Stimulated activated CD4-positive, alpha-beta T cell treated with anti-CD3 and anti-CD28 coated beads, Interleukin-4, amount 100 ng/mL, for 48 hours (primary cell): ENCODE measurements at places on chromosomes 3 and 15.

DNA sequence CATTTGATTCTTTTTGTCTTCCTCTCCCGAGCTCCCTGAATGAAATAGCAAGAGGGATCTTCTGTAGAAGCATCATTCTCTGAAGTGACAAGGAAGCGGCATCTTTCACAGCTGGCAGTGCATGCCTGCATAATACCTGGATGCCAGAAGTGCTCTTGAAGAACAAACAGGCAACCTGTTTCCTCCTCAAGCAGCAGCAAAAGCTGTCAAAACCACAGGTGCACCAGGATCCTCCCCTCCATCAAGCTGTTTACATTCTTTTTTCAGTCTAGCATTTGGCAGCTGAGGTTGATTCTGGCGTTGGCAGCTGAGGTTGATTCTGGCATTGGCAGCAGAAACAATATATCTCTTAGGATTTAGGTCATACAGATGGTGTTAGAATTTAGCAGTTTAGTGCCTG is 979.0 kb downstream of the TUSC7 start:
- no peak for DNase-seq

DNA sequence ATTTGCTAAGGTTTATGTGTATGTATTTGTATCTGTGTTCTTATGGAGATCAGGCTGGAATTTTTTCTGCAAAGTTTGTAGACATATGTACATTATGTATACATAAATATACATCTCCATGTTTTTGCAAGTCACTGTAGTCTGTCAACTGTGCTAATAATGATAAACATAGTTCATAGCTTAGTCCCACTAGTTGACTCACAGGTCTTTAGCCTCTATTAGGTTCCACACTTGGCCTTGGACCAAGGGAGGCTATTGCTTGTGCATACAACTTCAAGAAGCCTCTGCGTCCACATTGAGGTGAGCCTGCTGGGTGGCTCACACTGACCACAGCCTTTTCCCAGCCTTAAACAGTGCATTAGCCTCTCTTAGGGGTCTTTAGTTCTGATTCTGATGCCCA is 243.8 kb upstream of the PEX5L start:
- DNase-seq = no peak

- no peak for DNase-seq
These were observed 56.2 kb upstream of the DCBLD2 start for GRCh38 chr3:98957681-98958080.

DNA sequence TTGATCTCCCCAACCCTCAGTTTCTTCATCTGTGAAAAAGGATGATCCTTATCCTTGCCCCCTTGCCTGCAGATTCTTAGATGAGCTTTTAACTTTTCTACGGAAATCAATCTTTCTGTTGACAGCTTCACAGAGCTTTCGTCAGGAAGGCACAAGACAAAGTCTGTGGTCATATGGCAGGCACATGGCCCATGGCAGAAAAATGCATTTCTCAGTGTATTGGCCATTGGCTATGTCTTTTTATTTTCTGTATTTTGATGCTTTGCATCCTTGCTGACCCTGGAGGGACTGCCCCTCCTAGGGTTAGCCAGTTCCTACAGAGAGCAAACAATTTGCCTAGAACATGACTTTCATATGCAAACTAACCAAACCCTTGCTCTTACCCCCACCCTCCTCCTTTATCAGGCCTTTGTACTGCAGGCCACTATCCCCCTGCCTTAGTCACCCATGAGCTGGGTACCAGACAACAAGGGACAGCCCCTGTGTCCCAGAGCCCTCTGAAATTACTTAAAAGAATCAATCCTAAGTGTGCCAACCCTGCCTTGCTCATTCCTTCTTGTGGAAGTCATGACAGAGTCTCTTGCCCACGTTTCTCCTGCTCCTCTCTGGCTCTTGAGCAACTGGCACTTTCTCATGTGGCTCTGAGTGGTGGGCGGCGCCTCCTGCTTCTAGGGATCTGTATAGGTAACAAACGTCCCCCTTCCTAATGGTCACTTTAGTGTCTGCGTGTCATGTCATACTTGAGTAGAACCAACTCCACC is 24.1 kb upstream of the NOX5 start:
- DNase-seq = no peak

DNA sequence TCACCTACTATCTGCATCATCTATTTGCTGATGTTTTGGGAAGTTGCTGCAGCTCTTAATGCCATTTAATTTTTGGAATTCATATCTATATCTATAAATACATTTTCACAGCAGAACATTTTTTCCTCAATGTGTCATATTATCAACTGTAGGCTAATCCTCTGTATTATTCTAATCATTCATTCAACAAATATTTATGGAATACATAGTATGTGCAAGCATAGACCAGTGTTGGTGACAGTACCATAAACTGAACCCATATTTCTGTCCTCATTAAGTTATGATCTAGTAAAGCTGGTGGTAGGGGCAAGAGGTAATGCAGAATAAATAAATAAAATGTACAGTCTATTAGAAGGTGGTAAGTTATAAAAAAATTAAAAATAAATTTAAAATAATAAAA is 585.3 kb upstream of the BCHE start:
- no peak for DNase-seq

DNA sequence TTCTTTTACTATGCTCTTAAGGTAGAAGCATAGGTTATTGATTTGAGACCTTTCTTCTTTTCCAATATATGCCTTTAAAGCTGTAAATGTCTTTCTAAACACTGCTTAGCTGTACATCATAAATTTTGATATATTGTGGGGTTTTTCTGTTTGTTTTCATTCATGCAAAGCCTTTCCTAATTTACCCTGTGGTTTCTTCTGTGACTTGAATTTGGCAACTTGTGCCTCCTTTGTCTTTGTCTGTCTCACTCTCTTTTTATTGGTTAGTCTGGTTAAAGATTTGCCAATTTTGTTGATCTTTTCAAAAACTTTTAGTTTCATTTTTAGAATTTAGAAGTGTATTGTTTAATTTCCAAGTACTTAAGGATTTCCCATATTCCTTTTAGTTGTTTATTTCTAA is 343.1 kb downstream of the OXSM start:
- no peak for DNase-seq

- no peak for DNase-seq
These were observed 51.6 kb downstream of the SLC7A14 start for GRCh38 chr3:170534227-170534626.

GRCh38 chr3:48561045-48561736 is 2.4 kb downstream of the UCN2 start:
- DNase-seq = no peak

- DNase-seq = no peak
These were observed 258.9 kb downstream of the ADAMTS17 start for GRCh38 chr15:100082761-100083402.

DNA sequence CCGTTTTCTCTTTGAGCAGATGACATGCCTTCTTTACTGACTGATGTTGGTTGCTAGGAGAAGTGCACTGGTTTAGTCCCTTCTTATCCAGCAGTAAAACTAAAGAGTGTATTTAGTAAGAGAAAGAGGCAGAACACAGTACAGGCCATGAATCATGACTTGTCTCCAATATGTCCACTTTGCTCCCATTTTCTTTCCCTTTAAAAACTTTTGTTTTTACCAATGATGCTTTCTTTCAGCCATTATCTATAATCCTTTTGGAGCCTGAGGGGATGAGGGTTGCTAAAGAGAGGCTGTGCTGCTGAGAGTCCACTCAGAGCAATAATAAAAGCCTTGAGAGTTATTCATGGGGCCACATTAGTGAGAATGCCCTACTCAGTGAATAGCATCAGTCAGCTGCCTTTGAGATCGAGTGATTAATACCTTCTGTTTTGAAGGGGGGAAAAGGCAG is 12.2 kb downstream of the ROBO2 start:
- DNase-seq = no peak

- no peak for DNase-seq
These were observed 312.7 kb downstream of the TLE3 start for GRCh38 chr15:69784798-69785566.

DNA sequence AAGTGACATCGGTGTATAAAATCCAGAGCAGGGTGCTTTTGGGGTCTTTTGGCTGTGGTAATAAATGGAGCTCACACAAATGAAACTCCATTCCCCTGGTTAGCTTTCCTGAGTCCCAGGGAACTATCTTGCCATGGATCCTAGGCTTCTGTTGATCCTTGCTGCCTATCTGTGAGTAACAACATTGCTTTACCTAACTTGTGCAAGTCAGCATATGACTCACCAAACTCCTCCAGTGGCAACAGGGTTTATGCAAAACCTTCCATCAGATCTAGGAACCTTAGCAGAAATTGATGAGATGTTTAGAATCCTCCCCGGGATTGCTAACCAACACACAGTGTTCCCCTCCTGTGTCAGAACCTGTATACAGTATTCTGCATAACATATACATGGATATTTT is 105.4 kb downstream of the SCAPER start:
- no peak for DNase-seq

- DNase-seq = no peak
These were observed 384.2 kb upstream of the PROK2 start for GRCh38 chr3:72169120-72169519.

DNA sequence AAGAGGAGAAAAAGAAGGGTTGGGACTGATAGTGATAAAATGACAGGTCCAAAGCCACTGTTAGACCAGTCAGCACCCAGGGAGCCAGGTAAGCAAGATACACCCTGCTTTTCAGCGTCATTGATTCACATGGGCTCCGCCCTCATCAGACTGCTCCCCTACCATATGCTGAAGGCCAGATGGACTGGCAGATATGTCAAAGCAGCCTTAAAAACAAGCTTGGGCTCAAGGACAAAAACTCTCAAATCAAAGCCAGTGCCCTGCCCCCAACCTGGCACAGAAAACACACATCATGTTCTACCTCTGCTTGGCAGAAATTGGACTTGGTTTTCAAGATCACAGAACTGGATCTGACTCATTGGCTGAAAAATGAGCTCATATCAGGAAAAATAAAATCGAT is 33.4 kb downstream of the SH3BP5 start:
- DNase-seq = no peak

DNA sequence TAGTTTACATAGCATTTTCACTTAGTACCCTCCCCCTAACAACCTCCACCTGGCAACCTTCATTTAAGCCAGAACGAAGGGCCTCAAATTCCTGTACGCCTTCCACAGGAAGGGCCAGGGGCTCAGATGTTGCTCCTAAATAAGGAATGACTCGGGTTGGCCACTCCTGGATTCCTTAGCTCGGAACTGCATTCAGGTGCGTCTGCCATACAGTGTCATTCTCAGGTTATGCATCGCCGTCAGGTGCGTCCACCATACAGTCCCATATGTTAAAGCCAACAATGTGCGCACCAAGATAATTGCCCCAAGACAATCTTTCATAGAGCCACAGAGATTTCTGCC is 53.5 kb upstream of the USP3 start:
- no peak for DNase-seq

GRCh38 chr15:34621675-34622074 is 38.2 kb upstream of the GOLGA8B start:
- DNase-seq = no peak

GRCh38 chr3:63521657-63522056 is 130.8 kb upstream of the SNTN start:
- DNase-seq = no peak

DNA sequence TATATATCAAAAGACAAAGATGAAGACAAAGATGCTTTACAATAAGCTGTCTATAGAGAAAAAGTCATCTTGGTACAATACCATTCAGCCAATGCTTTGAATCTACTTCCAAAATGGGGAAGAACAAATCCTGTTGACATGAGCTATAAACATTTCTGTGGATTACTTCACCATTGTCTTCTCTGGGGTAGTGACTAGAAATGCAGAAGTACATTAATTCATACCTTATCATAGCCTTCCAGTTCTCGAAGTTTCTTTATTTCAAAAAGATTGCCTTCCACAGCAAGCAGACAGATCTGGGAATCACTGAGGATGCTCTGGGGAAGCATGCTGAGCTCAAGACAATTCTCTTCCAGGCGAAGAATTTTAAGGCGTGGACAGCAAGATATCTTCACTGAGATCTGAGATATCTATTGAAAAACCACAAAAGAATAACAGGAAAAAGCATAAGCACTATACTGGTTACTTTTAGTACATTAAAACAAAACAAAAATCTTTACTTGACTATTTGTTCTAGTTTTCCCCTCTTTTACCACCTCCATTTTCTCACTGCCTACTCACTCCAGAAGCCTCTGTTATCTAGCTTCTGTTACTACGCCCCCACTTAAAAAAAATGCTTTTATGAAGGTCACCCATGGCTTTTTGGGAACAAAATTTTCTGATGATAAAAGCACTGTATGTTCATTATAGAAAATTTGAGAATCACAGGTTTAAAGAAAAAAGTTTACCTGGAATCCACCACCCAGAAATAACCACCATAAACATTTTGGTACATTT is 3.6 kb downstream of the LRRC57 start:
- no peak for DNase-seq

DNA sequence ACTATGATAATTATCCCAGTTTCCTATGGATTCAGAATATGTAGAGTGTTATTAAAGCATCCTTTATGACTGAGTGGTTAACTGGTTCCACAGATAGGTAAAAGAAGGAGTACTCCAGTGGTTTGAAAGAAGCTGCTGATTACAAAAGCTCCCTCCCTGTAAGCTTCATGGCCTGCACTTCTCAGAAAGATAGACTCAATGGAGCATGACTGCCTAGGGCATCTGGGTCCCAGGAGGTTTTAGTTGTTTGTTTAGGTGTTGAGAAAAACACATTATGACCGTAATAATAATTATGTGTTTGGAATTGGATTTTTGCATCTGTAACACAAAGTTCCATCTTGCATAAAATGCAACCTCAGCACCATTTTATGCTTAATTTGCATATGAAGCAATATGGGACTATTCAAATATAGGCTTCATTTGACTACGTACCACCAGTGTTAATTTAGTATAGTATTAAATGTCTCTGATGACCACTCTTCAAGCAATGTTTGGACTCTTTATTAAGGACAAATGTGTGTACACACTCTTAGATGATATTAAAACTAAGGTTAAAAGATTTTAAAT is 121.1 kb downstream of the ROBO2 start:
- DNase-seq = no peak

DNA sequence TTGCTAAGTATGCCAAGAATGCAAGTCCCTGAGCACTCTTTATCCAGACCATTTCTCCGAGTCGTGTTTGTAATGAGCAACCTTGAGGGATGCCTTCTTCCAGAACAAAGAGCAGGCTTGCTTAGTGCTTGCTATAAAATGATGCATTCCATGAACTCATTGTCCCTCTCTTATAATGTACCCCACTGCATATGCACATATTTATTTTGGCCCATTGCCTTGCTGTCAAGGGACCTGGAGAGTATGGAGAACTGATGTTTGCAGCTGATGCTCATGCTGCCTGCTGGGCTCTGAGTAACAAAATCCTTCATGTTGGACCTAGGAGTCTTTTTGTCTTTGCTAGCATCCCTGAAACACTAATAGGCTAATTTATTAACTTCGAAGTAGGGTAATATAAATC is 97.8 kb upstream of the AADACL2 start:
- no peak for DNase-seq
